ENCODE measurements at places on chromosomes 4 and X.

DNA sequence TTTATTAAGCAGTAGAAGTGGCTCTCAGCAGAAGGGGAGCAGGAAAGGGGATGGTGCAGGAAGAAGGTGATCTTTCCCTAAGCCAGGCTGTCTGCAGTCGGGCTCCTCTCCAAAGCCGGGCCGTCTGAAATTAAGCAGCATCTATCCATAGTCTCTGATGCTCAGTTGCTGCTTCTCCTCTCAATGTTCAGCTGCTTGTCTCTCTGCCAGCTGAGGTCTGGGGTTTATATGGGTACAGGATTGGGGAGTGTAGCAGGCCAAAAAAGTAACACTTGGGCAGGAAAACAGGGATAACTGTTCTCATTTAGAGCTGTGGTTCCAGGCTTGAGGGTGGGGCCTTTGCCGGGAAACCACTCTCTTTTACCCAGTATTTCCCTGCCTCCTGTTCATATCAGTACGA, 39.2 kb upstream of the CCKAR start:
- no peak for DNase-seq

DNA sequence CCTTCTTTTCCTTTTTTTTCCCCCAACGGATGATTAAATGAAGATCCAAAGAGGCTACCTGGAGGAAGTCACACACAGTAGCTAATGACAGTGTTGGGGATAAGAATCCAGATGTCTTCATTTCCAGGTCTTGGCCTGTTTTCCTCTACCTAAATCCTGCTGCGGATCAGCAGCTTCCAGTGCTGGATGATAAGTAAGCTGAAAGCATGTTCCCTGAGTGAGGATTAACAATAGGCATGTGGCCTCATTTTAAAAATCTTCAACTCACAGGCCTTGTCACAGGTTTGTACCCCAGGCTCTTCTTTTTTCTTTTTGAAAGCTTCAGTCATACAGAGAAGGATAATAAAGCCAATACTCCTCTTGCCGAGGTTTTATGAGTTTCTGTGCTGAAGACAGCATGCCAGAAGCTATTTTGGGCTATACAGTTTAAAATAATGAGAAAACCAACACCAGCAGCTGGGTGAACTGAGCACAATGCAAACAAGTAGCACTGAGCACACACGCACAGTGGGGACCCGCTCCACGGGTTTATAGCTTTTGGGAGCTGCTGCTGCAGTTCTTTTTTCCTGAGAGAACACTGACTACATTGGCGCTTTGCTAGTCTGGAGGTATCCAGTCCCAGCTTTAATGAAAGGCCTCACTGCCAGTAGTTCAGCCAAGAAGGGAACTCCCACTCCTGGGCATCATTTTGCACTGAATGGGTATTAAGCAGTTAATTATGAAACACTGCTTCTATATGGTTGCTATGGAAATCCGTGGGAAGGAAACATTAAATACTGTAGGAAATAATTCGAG, 184.2 kb upstream of the CTSO start:
- no peak for DNase-seq

DNA sequence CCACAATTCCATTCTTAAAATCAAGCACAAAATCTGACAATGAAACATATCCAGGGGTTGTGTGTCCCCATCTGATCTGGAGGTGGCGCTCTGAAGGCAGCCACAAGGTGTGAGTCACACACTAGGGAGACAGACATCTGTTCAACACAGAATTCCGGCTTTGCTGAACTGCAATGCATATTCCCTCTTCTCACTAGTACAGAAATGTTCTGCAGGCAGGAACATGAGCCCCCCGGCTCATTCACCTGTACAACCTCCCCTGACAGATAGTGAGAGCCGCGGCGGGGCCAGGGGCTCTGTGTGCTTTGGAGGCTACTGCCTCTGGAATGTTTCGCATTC, 41.9 kb downstream of the WDR1 start:
- DNase-seq, result peak; percentile 34

- peak; percentile 51 for DNase-seq
Measured at GRCh38 chr4:121736735-121737351, 28.1 kb downstream of the SMIM43 start.

- no peak for DNase-seq
Measured at GRCh38 chr4:13478707-13479106, 5.4 kb downstream of the RAB28 start.

- no peak for DNase-seq
Measured at GRCh38 chr4:180521181-180521580, 1722.0 kb upstream of the TENM3 start.

GRCh38 chrX:40908857-40909475, 173.6 kb upstream of the MED14 start:
- DNase-seq, result no peak

- DNase-seq, result no peak
Measured at GRCh38 chr4:14315129-14315528, 687.2 kb upstream of the CPEB2 start.

DNA sequence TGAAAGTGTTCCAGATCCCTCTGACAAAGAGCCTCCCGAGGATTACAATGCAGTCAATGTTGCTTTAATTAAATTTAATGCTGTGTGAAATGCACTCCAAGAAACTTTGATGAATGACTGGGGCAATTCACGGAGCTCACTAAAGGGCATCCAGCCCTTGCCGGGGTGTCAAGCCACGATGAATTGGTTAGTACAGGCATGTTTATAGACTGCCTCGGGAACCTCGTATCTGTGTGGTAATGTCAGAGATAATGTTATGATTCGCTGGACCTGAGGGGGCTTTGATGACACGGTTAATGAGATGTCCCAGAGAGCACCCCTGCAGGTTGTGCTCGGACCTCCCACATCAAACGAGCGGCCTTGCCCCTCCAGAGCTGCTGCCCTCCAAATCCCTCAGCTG, 428.8 kb downstream of the NKX6-1 start:
- no peak for DNase-seq

- no peak for DNase-seq
Measured at GRCh38 chr4:6116696-6117285, 83.6 kb downstream of the JAKMIP1 start.

- peak; percentile 95 for DNase-seq
Measured at GRCh38 chr4:139208404-139208945, 31.5 kb upstream of the ELF2 start.

- no peak for DNase-seq
Measured at GRCh38 chr4:126838941-126839679, 793.6 kb upstream of the INTU start.

- DNase-seq, result no peak
Measured at GRCh38 chr4:180304321-180304720, 1938.9 kb upstream of the TENM3 start.

DNA sequence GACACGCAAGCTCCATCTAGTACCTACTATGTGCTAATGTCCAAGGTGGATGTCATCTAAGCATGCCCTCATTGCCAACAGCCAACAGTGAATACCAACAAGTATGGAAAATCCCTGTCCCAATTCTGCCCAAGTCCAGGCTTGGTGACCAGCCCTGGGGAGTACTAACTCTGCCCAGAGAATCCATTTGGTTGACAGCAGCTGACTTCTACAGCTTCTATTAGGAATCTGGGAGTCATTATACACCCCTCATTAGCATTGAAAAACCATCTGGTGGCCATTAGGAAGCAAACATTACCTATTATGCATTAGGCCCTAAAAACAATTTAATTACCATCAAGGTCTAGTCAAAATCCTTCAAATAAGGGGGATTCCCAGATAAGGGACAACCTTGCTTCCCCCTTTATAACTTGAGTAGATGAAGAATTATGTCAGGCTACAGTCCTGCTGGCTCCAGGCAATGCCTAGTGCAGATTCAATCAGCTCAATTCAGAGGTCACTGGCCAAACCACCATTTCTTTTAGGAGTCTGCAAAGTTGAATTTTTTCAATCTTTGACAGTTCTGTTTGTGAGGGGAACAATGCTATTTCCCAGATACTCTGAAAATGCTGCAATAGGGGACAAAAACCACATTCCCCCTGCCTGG, 228.0 kb upstream of the LDB2 start:
- DNase-seq, result no peak

GRCh38 chr4:128346054-128346716, 58.6 kb upstream of the PGRMC2 start:
- no peak for DNase-seq

DNA sequence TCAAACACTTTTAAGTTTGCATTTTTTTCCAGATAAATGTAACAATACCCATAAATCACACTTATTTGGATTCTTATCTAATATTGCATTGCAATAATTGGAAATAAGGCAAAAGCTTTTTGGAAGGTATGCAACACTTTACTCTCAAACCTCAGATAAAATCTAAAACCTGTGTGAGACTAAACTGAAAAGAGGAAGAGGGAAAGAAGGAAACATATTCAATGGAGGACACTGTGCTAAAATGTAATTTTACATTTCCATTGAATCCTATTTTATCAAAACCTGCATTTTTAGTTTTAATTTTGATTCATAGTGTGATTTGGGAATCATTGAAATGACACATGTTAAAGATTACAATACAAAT, 99.4 kb downstream of the HPGD start:
- no peak for DNase-seq

GRCh38 chr4:124631760-124632159, 80.8 kb downstream of the ANKRD50 start:
- peak; percentile 47 for DNase-seq

- no peak for DNase-seq
Measured at GRCh38 chrX:154352466-154352865, 22.0 kb downstream of the FLNA start.

GRCh38 chrX:16826207-16826606, 39.9 kb downstream of the TXLNG start:
- peak; percentile 57 for DNase-seq

DNA sequence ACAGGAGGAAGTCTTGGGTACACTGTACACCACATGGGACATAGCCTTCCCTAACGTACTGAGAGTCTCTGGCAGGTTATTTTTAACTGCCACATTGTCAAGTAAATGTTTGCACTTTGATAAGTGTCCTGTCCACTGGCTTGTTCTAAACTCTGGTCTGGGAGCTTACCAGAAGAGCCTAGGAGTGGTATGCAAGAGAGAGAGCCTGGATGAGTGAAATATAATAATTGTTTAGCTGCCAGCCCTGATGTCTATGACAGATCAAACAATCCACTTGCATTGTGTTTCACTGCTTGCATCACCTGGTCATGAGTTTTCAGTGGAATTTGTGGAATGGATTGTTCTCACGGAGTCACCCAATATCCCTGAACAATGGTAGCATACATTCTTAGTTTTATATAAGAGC, 91.6 kb downstream of the SHROOM3 start:
- no peak for DNase-seq

- no peak for DNase-seq
Measured at GRCh38 chrX:130144509-130144908, 21.1 kb downstream of the AIFM1 start.

DNA sequence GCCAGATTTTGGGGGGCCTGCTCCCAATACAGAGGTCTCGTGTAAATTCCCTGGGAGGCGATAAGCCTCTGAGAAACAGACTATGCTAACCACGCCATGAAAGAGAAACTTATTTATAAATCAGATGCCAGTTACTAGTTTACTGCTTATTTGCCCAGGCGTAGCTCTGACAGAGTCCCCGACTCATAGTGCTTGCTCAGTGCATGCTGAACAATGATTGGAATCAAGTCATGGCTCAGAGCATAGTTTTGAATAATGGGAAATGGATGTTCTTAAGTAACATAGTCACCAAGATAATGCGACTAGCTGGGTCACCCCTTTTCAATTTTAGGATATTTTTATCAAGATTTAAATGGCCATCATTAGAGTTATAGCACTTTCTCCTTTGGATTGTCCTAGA, 39.9 kb downstream of the HTT start:
- no peak for DNase-seq

DNA sequence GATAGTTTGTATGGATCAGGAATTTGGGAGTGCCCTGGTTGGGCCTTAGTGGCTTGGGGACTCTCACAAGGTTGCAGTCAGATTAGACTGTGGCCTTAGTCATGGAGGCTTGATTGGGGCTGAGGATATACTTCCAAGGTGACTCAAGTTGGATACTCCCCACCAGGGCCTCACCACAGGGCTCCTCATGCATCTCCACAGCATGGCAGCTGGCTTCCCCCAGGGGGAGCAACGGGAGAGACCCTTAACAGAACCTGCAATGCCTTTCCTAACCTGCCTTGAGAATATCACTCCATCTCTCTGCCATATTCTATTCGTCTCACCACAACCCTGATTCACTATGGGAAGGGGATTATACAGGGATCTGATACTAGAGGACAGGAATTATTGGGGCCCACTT, 161.9 kb downstream of the RELL1 start:
- no peak for DNase-seq

GRCh38 chr4:95715830-95716229, 124.1 kb upstream of the PDHA2 start:
- no peak for DNase-seq

GRCh38 chr4:21517126-21517859, 431.3 kb downstream of the KCNIP4 start:
- DNase-seq, result no peak

DNA sequence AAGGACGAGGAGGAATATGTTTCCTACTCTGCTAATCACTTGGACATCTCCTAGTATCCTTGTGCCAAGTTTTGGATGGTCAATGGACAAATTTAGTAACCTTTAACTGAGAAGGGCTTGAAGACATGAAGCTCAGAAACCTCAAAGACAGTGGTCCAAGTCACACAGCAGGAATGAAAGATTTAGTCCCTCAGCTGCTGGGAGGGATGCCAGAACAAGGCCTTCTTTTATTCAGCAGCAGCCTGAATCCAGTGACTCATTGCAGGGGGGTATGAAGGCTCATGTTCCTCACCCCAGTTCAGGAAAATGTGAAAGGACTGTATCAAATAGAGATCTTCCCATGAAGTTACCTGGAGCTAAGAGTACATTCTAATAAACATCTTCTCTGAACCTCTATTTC, 214.9 kb upstream of the UGT8 start:
- DNase-seq, result no peak

GRCh38 chr4:122309988-122310626, 68.7 kb upstream of the ADAD1 start:
- peak; percentile 17 for DNase-seq

- DNase-seq, result no peak
Measured at GRCh38 chr4:56078866-56079265, 130.1 kb downstream of the CEP135 start.

GRCh38 chr4:51884606-51885005, 41.7 kb downstream of the DCUN1D4 start:
- no peak for DNase-seq

GRCh38 chr4:147927377-147928137, 195.7 kb downstream of the ARHGAP10 start:
- DNase-seq, result no peak

DNA sequence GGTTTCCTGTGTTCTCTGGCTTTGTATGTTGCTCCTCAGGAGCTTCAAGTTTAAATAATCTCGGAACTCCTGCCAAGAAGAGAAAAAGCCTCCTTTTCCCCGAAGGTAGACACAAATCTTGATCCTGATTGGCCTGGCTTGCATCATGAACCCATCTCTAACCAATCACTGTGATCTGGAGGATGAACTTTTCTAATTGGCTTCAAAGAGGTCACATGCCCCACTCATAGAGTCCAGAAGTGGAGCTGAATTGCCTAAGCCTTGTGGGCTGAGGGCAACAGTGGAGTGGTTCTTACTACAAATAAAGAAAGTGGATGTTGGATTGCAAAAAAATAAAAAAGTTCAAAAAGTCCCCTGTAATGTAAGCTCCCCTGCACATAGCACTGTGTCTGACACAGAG, 245.9 kb downstream of the MID1IP1 start:
- DNase-seq, result no peak

GRCh38 chr4:6730603-6731317, 14.8 kb downstream of the BLOC1S4 start:
- DNase-seq, result peak; percentile 47

GRCh38 chrX:52361941-52362340, 6.9 kb upstream of the XAGE2 start:
- no peak for DNase-seq

Data from NB4 (cell line).